ENCODE measurements at places on chromosomes 3 and 15.

DNA sequence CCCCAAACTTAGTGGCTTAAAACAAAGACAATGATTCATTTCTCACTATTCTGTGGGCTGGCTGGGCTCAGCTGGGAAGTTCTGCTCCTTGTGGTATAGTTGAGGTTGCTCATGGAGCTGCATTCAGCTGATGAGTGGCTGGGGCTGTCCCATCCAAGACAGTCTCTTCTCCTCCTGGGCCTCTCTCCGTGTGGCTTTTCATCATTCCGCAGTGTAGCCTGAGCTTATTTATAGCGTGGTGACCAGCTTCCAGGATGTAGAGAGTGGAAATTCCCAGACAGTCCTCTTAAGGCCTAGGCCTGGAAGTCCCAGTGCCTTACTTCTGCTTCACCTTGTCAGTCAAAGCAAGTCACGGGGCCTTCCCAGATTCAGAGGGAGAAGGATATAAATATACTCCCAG, 136.7 kb upstream of the DAZL start:
- no peak for DNase-seq

GRCh38 chr15:74332011-74332410, 35.4 kb downstream of the CYP11A1 start:
- no peak for DNase-seq

DNA sequence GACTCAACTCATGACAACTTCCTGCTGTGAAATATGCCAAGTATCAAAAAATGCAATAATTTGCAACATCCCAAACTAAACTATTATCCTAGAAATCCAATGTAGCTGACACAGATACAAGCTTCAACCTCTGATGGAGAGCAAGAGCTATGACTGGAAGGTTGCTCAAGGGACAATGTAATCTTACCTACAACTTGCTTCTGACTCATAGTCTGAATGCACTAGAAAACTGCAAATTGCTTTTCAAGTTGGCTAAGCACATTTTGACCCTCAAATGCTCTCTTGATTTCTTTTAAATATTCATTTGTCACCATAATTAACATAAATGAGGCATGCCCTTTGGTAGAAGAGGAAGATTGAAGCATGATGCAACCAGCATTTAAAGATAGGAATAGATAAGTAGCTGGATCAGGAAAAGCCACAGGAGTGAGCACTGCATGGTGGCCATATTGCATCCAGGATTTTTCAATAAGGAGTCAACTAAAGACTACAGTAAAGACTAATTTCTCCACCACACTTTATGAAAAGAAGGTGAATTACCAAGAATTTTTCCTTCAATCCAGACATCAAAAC, 630.8 kb upstream of the GBE1 start:
- no peak for DNase-seq

GRCh38 chr3:72738752-72739530, 109.3 kb downstream of the SHQ1 start:
- peak; percentile 79 for DNase-seq

DNA sequence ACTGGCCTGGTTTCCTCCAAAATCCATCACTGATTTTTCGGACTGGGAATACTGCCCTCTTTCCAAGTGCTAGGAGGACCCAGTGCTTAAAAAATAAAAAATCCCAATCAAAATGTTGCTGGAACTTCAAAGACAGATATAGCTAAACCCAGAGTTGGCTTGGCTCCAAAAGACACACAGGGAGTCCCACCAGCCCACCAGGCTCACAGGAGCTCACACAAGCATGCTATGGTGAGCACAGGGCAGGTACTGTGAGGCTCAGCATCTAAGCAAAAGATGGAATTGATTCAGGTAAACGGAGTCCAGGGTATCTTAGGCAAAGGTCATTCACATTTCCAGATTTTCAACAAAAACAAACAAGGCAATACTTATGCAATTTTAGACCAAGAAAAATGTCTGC, 3.7 kb downstream of the TRANK1 start:
- no peak for DNase-seq

- no peak for DNase-seq
These were observed 24.4 kb downstream of the SEC61A1 start for GRCh38 chr3:128076483-128077201.

- no peak for DNase-seq
These were observed 748.1 kb downstream of the NR2F2 start for GRCh38 chr15:97078591-97078990.

DNA sequence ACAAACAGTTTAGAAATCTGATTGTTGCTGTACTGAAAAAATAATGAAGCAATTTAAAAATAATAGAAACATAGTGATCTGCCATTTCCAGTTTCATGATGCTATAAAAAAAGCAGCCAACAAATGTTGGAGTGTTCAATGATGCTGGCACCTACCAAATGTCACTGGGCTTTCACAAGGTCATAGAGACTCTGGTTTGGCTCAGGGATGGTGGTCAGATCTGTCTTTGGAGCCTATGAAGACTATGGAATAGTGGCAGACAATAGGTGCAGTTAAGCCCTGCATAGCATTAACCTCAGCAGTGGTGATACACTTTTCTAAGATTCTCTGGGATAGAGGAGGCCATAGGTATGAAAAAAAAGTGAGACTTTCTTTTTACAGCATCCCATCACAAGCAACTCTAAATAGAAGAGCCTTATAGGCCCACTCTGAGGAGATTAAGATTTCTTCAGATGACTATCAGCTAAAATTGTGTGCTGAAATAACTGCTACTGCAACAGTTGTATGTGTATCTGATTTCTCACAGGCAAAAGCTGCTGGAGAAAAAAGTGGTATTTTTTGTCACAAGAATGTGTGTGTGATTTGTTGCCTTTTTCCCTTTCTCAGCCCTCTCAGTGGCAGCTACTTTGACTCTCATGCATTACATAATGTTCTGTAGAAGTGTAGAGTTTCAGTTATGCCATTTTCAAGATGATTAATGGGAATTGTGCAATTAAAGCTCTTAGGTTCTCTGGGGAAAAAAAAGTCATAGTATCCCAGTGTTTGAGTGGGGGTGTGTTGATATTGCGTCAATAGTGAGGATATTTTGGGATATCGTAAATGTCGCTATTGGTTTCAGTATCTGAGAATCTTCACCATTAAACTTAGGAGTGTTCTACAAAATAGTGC, 137.4 kb downstream of the MBNL1 start:
- no peak for DNase-seq

DNA sequence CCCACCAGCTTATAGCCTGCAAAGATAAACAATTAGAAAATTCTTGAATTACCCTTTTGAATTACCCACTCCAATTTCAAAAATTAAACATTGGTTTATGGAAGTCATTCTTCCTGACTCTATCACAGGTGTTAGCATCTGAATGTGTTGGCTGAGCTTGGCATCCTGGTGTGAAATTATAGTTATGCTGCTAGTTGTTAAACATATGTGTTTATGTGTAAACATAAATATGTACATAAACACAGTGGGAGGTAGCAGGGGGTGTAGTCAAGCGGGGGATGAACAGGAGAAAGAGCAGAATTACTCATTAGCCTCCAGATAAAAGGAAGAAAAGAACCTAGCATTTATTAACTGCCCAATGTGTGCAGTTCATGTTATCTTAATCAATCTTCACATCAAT, 530.2 kb downstream of the MCTP2 start:
- DNase-seq: no peak

- no peak for DNase-seq
These were observed 131.6 kb downstream of the TPRA1 start for GRCh38 chr3:127458696-127459604.

DNA sequence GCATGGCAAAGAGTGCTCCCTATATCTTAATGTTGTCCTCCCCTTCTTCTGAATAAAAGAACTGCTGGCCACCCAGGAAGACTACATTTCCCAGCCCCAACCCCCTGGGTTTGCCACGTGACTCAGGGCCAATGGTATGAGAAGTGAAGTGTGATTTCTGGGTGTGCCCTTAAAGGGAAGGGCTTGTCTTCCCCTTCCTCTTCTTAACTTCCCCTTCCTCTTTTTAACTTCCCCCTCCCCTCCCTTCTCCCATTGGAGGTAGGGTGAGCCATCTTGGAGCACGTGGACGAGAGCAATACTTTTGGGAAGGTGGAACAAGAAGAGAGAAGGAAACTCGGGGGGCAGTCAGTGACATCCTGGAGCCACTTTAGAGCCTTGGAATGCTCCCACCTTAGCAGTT, 6.8 kb upstream of the KBTBD12 start:
- DNase-seq: no peak

DNA sequence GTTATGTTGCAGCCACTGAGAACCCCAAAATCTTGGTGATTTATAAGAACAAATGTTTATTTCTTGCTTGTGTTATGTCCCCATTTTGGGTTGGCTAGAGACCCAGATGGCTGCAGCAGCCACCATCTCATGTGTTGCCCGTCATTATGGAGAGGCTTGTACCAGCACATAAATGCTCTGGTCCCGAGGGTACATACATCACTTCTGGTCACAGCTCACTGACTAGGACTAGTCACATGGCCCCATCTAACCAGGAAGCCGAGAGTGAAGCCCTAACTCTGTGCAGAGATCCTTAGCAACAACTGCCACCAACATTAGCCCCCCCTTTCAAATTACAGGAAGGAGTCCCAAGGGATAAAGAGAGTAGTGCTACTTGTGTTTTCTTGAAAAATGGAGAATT, 25.5 kb upstream of the HACD2 start:
- DNase-seq: no peak

DNA sequence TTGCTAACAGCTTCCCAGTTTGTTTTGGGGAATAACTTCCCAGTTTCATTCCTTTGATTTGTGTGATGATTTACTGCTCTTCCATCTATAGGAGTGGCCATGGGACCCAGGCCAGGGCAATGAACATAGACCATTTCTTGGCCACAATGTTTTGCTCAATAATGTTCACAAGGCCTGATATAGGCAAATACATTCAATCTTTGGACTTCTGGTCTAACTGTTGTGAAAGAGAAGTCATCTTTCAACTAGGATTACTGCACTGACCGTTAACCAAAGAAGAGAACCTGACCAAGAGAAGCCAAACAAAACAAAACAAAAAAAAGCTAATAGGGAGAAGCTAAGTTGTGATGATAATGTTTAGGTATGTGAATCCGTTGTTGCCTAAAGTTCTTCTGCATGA, 221.8 kb upstream of the SUCLG2 start:
- no peak for DNase-seq

- no peak for DNase-seq
These were observed 5.3 kb downstream of the ABHD2 start for GRCh38 chr15:89093509-89093908.

DNA sequence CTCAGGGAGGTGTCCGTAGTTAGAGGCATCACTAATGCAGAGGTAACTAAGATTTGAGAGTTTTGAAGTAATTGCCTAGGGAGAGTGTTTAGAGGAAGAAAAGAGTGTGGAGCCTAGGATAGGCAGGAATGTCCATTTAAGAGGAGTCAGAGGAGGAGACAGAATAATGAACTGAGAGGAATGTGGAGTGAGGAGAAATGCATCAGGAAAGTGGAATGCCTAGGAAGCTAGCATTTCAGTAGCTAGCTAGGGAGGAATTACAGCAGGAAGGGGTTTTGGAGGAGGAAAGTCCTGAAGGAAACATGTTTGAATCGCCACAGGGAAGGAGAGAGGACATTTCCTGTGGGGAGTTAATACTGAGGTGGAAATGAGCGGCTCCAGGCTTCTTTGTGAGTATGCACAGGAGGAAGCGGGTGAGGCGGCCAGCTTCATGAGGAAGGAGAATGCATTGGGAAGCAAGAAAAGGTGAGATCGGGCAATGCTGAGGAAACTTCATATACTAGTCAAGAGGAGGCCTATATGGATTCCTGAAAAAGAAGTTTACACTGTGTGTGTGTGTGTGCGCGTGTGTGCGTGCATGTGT, 154.3 kb downstream of the TMEM108 start:
- DNase-seq: no peak

- DNase-seq: no peak
These were observed 156.4 kb downstream of the NTRK3 start for GRCh38 chr15:88100181-88100580.

DNA sequence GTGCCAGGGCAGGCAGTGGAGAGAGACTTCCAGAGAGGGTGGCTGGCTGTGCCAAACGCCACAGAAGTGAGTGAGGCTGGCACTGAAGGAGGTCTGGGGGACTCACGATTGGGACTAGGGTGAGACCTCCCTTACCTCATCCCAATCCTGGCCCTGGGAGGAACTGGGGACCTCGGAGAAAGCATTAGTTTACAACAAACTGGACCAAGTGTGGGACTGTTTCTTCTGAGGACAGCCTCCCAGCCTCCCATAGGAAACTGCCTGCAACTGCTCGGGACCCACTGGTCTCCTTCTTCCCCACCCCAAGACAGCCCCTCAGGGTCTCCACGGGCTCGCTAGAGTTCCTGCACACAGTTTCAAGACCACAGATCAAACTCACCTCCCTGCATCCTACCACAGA, 45.4 kb downstream of the ST6GAL1 start:
- DNase-seq: no peak

DNA sequence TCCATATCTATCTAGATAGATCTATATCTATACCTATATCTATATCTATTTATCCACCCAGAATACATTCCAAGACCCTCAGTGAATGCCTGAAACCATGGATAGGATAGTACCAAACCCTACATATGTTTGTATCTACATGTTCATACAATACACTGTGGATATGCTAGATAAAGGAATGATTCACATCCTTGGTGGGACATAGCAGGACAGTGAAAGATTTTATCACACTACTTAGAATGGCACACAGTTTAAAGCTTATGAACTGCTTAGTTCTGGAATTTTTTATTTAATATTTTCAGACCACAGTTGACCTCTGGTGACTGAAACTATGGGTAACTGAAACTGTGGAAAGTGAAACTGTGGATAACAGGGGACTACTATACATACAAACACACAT, 198.8 kb upstream of the TTC14 start:
- no peak for DNase-seq

DNA sequence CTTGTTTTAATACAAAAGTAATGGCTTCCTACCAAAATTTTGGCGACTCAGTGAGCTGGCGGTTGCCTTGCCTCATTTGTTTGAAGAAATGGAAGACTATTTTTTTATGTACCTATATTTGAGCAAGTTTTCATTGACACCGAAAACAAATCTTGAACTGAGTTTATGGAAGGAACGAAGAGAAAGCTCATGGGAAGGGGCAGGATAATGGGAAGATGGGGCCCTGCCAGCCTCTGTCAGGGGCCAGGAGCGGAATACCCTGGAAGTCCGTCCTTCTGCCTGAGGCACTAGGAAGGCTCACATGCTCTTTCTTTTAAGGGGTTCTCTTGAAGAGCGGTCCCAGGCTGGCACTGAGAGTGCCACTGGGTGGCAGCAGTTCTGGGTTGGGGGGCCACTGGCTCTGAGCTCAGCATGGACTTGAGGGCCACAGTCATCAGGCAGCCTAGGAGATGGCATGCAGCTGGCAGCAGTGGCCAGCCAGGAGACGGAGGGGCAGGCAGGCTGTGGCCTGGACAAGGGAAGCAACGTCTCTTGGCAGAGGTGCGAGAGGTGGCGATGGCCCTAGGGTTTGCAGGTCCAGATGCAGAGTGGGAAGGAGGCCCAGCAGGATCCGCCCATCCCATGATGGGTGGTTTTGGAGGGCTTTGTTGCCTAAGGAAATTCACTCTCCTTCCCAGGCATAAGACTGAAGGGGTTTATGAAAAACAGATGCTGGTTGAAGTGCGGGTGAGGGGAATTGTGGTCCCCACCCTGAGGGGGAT, 41.6 kb downstream of the ISG20 start:
- no peak for DNase-seq

DNA sequence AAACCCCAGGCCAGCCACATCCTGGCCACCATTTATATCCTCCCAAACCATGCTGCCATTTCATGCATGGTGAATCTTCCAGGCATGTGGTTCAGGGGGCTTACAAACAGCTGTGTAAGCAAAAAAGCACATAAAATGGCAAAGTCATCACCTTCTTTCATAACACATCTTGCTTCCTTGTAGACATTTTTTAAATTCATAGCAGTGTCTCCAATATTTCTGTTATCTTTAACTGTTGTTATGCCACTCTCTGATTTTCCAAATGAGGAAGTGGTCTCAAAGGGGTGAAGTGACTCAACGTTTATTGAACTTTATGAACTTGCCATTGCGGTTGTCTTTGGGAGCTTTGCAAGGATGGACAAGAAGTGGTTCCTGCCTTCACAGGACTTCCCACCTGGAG, 264.4 kb downstream of the MEX3B start:
- no peak for DNase-seq

Measured in activated CD4-positive, alpha-beta T cell treated with anti-CD3 and anti-CD28 coated beads, Interleukin-10, Interleukin-2, amounts not matched to agents 100 ng/mL and 50 ng/mL, durations not matched to agents 16 hours and 8 hours (primary cell).